ENCODE measurements at places on chromosomes 4 and X.

DNA sequence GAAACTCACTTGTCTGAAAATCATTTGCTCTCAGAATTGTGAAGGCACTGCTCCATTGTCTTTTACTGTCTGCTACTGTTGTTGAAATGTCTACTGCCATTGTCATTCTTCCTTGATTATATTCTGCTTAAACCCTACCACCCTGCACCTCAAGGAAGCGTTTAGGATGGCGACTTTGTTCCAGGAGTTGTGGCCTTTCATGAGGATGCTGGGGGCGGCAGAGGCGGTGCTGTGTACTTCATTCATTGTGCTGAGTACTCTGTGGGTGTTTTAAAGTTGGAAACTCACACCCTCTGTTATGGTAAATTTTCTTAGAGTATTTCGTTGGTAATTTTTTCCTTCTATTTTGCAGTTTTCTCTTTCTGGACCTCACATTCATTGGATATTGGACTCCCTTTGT, 258.9 kb downstream of the TENM3 start:
- DNase-seq = no peak

GRCh38 chr4:77699731-77700210, 94.2 kb downstream of the CXCL13 start:
- DNase-seq = no peak

- DNase-seq = no peak
Measured at GRCh38 chr4:171629182-171629581, 184.0 kb upstream of the GALNTL6 start.

- no peak for DNase-seq
Measured at GRCh38 chr4:37615720-37616063, 70.5 kb downstream of the RELL1 start.

DNA sequence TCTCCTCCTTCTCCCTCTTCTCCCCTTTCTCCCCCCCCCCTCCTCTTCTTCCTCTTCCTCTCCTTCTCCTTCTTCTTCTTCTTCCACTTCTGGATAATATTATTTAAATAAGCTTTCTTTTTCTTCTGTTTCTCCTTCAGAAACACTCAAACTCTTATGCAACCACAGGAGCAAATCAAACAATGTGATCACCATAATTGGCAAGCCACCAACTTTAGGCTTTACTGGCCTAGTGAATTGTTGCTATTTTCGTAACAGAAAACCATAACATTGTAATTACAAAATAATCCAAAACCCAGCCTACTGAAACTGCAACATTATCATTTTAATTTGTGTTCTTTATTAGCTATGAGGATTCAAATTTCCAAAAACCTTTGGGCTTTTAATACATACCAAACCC, 14.3 kb downstream of the DCAF8L1 start:
- no peak for DNase-seq

GRCh38 chr4:13529128-13529919, 15.0 kb downstream of the NKX3-2 start:
- DNase-seq = no peak

- no peak for DNase-seq
Measured at GRCh38 chr4:72094059-72094797, 62.4 kb downstream of the NPFFR2 start.

DNA sequence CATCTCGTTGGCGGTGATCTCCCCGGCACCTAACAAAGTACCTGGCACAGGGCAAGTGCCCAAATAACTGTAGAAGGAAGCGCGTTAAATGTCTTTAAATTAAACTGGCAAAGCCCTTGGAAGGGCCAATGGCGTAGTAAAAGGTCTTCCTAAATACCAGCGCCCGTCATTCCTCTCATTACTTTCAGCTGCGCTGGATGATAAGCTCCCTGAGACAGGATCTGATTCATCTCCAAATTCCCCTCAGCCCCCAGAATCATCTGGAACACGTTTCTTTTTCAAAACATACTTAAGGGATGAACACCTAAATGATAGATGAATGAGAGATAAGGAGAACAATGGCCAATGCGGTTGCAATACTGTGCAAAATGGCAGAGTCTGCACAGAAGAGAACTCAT, 95.1 kb downstream of the AFAP1 start:
- no peak for DNase-seq

DNA sequence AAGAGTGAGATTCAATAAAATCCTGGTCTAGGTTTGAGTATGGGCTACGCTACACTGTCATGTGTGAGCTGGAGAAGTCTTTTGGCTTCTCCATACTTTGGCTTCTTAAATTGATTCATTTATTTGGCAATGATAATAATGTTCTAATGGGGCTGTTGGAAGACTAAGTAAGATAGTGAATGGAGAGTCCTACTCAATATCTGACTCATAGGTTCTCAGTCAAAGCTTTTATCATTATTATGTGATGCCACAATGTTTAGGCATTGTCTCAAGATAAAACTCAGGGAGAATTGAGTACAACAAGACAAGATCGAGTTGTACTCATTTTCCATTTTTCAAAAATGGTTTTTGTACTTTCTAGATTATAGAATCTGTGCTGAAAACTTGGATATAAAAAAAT, 92.5 kb upstream of the VEGFC start:
- DNase-seq = no peak

- no peak for DNase-seq
Measured at GRCh38 chrX:56995271-56995994, at the start of gene SPIN3. SPIN3 (minus strand) TSS chrX:56995541; CDS start chrX:56994947, 594 bp downstream.

- peak; percentile 1 for DNase-seq
Measured at GRCh38 chr4:4461850-4462249, 74.9 kb downstream of the NSG1 start.

- DNase-seq = no peak
Measured at GRCh38 chr4:110926841-110927400, 304.0 kb upstream of the PITX2 start.

- no peak for DNase-seq
Measured at GRCh38 chr4:112284166-112284565, 1.5 kb downstream of the TIFA start.

DNA sequence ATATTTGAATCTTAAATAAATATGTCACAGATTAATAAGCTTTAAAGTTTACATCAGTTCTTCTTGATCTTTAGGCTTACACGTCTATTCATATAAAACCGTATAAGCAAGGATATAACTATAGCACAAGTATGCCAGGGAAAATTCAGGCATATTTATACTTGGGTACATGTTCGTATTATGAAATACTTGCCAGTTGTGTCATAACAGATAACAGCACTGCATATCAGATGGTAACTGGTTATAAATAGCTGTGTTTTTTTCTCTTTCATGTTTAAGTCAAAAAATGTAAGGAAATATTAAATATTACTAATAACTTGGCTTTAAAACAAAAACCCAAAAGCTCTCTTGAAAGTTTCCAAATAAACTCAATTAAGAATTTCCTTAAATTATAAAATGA, 17.5 kb downstream of the BRWD3 start:
- DNase-seq = no peak

DNA sequence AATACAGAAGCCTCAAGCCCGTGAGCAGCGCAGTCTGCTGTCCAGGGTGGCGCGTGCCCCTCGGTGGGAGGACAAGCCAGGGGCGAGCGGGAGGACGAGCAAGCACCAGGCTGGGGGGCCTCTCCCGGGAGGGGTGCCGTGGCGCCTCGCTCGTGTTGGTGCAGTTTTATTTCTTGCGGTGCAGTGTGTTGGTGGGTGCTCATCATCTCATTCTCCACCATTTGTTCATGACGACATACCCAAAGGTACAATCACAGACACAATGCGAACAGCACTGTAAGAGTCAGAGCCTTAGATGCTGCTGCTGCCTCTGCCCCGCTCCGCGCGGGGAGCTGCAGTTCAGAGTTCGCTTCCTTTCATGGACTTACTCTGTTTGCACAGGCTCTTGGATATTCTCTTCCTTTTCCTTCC, 30.3 kb downstream of the RGS12 start:
- DNase-seq = no peak

DNA sequence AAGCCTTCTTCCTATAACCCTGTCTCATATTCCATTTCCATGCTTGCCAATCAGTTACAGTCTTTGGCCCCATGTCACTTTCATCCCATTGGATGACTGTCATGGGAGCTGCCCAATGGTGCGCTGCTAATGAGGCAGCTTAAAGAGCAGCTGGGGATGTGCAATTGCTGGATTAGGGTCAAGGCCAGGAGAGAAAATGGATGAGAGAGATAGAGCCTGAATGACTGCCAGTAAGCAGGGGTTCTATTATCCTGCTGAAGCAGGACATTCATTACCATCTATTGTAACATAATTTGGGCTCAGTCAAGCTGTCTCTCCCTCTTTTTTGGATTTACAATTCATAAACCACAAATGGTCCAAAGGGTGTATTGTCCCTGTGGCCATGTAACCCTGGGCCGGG, 909.0 kb downstream of the CENPC start:
- no peak for DNase-seq

- no peak for DNase-seq
Measured at GRCh38 chr4:52098618-52099017, 47.5 kb downstream of the SPATA18 start.

DNA sequence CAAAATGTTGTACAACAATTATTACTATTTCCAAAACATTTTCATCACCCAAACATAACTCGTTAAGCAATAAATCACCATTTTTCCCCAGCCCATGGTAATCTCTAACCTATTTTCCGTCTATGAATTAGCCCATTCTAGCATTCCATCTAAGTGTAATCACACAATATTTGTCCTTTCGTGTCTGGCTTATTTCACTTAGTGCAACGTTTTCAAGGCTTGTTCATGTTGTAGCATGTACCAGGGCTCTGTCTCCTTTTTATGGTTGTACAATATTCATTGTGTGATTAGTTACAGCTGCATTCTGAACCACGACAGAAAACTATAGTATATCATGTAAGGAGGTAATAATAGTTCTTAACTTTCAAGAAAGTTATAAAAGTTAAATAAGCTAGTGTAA, 656.0 kb upstream of the HS3ST1 start:
- DNase-seq = no peak

DNA sequence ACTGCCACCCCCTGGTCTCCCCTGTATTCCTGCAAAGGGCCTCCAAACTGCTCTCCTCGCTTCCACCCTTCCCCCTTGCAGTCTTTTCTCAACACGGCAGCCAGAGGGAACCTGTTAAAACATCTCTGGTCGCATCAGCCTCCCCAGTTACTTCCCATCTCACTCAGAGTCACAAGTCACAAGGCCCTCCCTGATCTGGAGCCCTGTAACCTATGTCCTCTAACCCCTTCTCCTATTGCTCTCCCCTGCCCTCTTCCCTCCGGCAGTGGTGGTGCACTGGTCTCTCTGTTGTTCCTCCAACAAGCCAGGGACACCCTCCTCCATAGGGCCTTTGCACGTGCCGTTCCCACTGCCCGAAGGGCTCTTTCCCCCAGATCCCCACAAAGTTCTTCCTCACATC, 73.2 kb downstream of the SH3KBP1 start:
- no peak for DNase-seq

DNA sequence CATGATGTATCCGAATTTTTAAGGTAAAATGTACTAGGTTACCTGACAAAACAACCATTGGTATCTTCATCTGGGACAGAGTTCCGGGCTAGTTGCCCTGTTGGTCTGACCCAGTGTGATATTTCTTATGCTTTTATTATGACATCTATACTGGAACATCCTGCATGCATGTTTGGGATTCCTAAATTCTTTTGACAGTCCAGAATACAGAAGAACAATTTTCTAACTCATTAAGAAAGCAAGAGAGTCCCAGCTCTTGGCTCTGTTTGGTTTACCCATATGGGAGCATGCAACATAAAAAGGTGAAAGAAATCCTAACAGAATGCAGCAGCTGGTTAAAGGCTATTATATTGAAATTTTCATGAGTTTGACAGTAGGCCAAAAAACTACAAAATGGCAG, 247.7 kb upstream of the FTHL17 start:
- no peak for DNase-seq

- DNase-seq = no peak
Measured at GRCh38 chr4:109610489-109610888, 50.4 kb downstream of the MCUB start.

- DNase-seq = no peak
Measured at GRCh38 chr4:33482773-33483172, 2761.5 kb downstream of the ARAP2 start.

DNA sequence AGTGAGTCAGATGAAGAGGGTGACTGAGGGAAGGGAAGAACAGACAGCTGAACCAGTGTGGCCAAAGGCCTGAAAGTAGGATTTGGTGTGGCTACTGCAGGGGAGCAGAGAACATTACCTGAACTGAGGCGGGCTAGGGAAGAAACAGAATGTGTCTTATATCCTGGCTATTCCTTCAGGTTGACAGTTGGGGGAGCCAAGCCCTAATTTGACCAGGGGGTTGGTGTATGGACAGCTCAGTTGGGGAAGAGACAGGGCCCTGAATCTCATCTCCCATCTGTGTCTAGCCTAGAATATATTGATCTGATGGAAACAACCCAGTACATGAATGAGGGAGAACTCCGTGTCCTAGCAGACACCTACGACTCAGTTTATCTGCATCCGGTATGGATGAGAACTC, 4.2 kb downstream of the HDAC6 start:
- no peak for DNase-seq

DNA sequence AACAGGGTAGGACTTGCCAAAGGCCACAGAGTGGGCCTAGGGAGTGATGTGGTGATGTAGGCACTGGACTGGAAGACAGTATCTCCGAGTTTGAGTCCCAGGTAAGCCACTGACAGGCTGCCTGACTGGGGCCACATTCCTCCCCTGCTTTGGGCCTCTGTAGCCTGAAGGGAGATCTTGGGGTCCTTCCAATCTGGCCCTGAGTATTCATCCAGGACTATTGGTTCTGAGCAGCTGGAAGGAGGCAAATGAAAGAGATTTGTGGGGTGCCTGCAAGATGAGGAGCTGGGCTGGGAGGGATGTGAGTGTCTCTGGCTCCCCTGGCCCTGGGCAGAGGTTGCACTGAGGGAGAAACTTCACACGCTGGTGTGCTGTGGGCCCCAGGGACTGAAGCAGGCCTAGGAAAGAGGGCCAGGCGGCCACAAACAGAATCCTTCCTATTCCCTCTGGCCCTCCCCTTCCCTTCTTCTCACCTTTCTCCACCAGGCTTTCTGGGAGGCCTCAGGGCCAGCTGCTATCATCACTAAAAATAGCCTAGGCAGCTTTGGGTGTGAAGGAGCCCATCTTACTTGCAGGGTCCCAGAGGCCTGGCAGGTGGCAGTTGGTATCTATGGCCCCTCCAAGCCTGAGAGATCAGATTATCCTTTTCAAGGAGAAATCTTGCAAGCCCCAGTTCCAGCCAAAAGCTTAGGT, 70.1 kb downstream of the PJA1 start:
- no peak for DNase-seq

GRCh38 chr4:108327642-108328382, 159.1 kb upstream of the LEF1 start:
- no peak for DNase-seq

GRCh38 chr4:8312069-8312445, 42.5 kb downstream of the HTRA3 start:
- DNase-seq = no peak

DNA sequence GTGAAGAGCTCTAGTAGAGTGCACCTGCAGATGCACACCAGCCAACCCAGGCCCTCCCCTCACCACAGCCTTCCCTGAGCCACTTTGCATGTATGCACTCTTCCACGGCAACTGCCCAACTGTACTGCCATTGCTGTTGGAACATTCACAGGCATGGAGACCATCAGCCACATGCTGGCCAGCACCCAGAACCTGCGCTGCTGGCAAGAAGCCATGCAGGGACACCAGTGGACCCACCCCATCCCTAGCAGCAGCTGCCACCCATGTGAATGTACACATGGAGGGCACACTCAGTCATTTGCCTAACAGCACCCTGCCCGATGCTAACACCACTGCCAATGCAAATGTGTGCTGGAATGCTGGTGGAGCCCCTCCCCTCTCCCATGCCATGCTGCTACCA, 35.6 kb downstream of the FAM47B start:
- DNase-seq = no peak

Measured in stimulated activated CD8-positive, alpha-beta memory T cell treated with anti-CD3 and anti-CD28 coated beads, Interleukin-7, amount 100 ng/mL, for 1 hour (primary cell).